ENCODE measurements at places on chromosomes 3 and 15.

DNA sequence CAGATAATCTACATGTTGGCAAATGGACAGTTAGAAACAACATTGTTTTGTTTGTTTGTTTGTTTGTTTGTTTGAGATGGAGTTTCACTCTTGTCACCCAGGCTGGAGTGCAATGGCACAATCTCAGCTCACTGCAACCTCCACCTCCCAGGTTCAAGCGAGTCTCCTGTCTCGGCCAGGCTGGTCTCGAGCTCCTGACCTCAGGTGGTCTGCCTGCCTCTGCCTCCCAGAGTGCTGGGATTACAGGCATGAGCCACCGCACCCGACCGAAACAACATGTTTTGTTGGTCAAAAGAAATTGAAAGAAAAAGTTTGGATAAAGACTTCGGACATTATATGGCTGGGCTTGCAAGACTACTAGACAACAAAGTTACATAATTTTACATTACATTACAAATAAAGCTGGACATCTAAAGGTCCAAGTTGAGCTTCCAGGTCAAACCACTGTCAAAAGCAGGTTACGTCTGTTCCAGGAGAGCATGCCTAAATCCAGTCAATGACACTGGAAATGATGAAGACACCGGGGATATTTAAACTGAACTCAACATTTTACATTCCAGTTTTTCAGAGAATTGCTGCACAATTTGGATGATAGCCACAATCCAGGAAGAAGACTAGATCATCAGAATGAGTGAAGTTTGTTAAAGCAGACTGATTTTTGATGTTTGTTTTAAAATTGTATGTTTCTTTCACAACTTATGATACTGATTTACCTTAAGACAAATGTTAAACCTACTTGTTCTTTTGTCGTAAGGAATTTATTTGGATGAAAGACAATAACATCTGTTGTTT is 18.6 kb downstream of the SERP1 start:
- no peak for DNase-seq

- DNase-seq = no peak
Measured at GRCh38 chr15:84702961-84703482, 12.9 kb downstream of the SEC11A start.

- DNase-seq = no peak
Measured at GRCh38 chr3:13559764-13560525, 11.0 kb downstream of the FBLN2 start.

GRCh38 chr3:100122321-100122720 is 8.0 kb upstream of the FILIP1L start:
- DNase-seq = no peak
